ENCODE measurements at places on chromosomes 4 and X.

GRCh38 chr4:177041356-177041755, 248.6 kb upstream of the VEGFC start:
- no peak for DNase-seq

DNA sequence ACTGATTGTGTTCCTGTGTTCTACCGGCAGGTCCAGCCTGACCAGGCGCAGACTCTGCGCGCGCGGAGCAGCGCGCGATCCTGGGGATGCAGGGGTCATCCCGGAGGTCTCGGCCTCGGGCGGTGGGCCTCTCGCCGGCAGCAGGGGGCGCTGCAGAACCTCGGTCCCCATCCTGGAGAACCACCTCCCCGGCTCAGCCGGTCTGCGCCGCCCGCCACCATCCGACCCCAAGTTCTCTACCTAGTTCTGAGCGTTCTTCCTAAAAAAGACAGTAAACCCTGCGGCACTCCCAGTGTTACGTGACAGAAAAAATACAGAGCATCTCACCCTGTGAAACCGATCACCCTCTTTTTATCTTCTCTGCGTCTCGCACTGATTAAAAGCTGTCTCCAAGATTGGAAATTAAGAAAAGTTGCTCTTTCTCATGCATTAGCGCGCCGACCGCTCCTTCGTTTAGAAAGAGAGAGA, 1.6 kb downstream of the TRPC3 start:
- DNase-seq, result peak; percentile 68

- no peak for DNase-seq
Observed at GRCh38 chr4:186061921-186062320, 7.0 kb upstream of the TLR3 start.

- no peak for DNase-seq
Observed at GRCh38 chr4:155773196-155773800, 14.5 kb downstream of the GUCY1B1 start.

- DNase-seq, result no peak
Observed at GRCh38 chr4:164177153-164177552, 576.8 kb upstream of the SMIM31 start.

GRCh38 chrX:1244164-1245076, 24.2 kb upstream of the CSF2RA start:
- DNase-seq, result no peak

- no peak for DNase-seq
Observed at GRCh38 chrX:108735091-108735678, 1.2 kb downstream of the IRS4 start.

DNA sequence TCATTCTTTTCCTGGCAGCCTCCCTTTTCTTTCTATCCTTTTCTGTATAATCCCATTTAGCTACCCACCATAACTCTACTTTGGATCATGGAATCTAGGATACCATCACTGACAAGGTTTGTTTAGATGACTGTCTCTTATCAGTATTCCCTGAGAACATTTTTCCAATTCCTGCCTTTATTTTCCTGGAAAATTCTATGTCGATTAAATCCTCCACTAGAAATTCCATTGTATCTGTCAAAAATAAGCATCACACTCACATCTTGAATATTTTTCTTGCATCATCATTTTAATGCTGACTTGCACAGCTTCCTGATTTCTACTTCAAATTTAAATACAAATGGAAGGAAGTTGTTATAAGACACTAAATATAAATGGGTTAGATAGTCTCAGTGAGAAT, 20.2 kb downstream of the TRIM2 start:
- no peak for DNase-seq

GRCh38 chr4:129358571-129358970, 262.6 kb downstream of the C4orf33 start:
- no peak for DNase-seq

DNA sequence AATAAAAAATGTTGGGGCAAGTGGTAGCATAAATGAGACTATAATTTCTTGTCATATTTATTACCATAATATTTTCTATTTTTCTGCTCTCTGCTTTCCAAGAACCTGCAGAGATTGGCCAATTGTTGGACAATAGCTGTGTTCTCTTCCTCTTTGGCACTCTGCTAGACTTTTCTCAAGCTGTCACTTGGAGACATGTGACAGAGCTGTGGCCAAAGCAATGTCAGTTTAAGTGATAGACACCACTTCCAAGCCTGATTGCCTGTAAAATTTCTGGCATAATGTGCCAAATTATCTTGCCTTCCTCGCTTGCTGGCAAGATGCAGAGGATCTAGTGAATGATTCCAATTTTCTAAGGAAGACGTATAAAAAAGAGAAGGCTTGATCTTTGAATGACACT, 162.2 kb upstream of the NDST4 start:
- DNase-seq, result no peak

- DNase-seq, result no peak
Observed at GRCh38 chr4:173508386-173509035, 21.5 kb downstream of the HAND2 start.

DNA sequence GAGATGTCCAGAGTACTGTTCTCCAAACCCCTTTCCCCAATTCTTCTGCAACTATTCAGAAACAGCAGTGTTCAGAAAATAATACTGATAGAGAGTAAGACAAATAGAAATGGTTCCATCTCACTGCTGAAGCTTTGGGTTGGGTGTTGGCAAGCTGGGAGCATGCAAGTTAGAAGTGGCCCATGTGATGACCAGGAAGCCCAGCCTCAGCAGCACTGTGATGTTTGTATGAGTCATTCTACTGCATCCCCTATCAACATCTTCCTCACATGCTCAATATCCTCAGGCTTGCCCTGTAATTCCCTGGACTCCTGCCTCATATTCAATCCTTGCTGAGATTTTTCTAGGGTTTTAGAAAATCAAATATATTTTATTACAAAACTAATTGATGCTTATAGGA, 96.5 kb downstream of the CHRDL1 start:
- no peak for DNase-seq
